ENCODE measurements at places on chromosomes 5 and 9.
A peak's percentile ranks its signal among the peaks of the same experiment; 100 is the strongest.

- DNase-seq: no peak
Measured at GRCh38 chr9:101403516-101404285, 5.0 kb downstream of the ZNF189 start.

GRCh38 chr5:127431977-127432585 is 85.4 kb upstream of the PRRC1 start:
- DNase-seq: no peak

DNA sequence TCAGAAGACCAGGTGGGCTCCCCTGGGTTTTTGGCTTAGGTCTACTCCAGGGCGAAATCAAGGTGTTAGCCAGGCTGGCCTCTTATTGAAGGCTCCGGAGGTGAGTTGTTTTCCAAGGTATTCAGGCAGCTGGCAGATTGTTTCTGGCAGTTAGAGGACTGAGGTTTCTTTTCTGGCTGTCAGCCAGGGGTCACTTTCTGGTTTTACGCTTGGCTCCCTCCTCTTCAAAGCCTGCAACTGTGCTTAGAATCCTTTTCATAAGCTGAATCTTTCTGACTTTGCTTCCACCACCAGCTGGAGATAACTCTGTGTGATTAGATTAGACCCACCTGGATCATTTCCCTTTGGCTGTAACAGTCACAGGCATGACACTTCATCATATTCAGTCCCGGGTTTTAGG is 24.6 kb downstream of the RFK start:
- no peak for DNase-seq

DNA sequence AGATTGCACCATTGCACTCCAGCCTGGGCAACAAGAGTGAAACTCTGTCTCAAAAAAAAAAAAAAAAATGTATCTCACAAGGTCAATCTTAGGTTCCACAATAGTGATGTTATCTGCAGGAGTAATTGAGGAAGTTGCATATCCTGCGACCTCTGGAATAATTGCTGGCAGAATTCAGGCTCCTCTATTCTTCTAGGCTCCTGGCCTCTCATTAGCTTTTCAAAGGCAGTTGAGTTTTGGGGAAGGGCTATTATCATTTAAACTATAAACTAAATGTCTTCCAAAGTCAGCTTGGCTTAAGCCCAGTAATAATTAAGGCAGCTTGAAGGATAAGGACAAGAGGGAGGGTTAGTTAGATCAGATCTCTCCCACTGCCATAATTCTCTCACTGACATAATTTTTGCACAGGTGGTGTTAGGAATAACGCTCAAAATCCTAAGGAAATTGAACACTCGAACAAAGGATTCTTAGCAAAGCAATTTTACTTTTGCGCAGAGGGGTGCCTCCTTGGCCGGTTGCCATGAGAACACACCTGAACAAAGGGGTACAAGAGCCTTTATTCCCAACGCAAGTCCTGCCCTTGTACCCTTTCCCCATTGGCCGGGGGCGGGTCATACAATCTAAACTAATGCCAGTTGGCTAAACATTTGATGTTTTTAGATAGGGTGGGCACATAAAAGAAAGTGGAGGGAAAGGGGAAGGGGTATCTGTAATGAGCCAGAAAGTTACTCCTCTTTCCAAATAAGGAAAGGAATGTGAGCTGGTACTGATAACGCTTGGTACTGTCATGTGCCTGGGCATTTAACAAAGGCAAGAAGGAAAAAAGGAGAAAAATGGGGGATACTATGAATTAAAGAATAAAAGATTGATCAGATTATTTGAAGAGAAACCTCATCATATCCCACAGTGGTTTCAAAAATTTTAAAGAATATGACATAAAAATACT is 106.4 kb upstream of the CCNG1 start:
- no peak for DNase-seq

DNA sequence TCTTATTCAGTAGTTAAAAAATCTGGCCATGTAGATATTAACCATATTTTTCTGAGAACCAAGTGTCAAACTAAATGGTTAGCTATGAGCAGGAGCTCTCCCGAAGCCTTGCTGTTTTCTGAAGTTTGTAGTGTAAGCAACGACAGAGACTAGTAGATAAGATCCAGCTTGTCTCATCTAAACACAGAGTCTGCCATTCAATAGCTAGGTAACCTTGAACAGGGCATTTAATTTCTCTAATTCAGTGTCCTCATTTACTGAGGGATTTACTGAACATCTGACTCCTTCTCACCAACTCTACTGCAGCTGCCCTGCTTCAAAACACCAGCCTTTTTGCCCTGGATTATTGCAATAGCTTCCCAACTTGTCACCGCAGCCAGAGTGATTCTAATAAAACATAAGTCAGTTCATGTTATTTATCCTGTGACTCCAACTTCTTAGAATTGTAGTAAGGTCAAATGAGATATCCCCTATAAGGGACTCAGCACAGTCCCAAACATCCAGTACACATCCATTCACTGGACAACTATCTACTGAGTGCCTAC is 337.0 kb downstream of the PLK2 start:
- no peak for DNase-seq

- DNase-seq: no peak
Measured at GRCh38 chr5:113682497-113683136, 169.1 kb downstream of the YTHDC2 start.

DNA sequence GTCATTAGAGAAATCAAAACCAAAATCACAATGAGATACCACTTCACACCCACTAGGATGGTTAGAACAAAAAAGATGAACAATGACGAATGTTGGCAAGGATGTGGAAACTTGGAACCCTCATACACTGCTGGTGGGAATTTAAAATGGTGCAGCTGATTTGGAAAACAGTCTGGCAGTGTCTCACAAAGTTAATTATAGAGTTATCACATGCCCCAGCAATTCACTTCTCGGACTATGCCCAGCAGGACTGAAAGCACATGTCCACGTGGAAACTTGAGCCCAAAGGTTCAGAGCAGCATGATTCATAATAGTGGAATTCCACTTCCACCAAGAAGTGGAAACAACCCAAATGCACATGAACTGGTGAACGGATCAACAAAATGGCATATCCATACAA is 85.0 kb upstream of the HRH2 start:
- peak; percentile 15 for DNase-seq
